CD4-positive, alpha-beta T cell treated with Interleukin-17A for 1 hour (primary cell): ENCODE measurements at places on chromosomes 16 and 17.
A peak's percentile ranks its signal among the peaks of the same experiment; 100 is the strongest.

DNA sequence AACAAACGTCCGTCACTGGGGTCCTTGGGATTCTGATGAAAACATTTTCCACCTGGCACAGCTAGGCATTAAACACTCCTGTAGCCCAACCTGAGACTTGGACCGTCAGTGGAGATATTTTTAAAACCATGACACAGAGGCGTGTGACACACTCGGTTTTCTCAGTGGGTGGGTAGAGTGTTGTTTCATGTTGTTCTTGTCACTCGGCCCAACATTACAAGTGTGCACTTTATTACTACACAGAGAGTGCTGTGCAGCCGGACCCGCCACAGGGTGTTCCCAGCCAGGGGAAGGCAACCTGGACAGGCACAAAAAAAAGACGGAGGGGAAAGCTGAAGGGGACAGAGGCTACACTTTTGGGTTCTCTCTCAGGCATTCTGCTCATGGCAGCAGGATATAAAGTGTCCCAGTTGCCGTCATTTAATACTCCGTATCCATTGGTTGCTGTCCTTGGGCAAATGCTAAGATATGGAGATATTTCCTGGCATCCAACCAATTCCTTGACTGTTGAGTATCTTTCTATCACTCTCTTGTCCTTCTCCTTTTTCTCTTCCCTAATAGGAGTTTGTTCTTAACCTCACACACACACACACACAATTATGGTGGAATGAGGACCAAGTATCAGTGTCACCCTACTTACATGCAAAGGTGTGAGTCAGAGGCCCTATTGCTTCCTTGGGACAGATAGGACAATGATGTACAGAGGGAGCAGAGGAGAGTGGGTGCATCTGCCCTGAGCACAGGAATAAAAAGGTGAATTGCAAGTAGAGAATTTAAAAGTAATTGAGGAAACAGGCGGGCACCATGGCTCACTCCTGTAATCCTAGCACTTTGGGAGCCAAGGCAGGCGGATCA lies 154.1 kb upstream of the SOX9 start:
- DNase-seq: no peak

DNA sequence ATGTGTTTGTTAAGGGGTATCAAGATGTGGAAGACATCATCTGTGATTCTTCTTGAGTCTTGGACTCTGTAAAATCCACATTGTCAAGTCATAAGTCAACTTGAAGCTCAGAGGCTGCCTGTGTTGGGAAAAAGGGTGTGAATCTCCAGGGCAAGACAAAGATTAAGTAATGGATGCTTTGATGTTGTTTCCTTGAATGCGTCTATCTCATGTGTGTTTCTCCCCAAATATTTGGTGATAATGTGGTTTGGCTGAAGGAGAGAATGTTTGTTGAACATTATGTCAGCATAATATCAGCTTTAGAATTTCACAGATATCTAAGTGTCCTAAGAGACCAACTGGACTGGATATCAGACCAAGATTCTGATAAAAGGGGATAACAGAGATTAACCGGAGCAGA lies 24.1 kb upstream of the KCNJ16 start:
- no peak for DNase-seq

DNA sequence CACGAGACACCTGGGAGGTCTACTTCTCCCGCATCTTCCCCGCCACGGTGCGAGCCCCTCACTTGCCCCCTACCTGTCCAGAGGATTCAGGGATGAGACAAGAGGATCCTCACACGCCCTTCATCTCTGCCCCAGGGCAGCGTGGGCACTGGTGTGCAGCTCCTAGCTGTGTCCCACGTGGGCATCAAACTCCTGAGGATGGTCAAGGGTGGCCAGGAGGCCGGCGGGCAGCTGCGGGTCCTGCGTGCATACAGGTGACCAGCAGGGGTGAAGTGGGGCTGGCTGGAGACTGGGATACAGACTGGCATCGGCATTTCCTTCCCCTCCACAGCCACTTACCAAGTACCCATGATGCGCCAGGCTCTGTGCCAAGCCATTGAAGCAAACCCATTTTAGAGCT lies 28.4 kb upstream of the ALKBH5 start:
- DNase-seq: no peak

GRCh38 chr17:63751806-63752205 lies 10.2 kb upstream of the STRADA start:
- peak; percentile 43 for DNase-seq

- peak; percentile 92 for DNase-seq
Measured at GRCh38 chr16:69565671-69566239, at the start of gene NFAT5. Gene NFAT5, plus strand, starts transcription at chr16:69565966. Its CDS starts 336 bp downstream, at chr16:69566302.

GRCh38 chr17:49596613-49597244 lies 21.1 kb downstream of the NXPH3 start:
- no peak for DNase-seq

DNA sequence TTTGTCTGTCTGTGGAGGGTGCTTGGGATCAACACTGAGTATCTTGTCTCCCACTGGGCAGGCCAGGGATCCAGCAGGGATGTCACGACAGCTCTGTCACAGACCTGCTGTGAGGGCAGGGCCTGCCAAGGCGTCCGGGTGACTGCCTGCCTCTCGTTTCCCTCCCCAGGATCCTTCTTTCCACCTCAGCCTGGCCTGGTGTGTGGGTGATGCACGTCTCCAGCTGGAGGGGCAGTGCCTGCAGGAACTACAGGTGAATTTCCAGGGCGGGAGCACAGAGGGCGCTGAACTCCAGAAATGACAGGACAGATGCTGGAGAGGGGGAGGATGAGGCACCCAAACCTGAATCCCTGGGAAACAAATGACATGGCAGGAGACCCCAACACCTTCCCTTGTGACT lies 6.8 kb upstream of the MMP15 start:
- DNase-seq: no peak

DNA sequence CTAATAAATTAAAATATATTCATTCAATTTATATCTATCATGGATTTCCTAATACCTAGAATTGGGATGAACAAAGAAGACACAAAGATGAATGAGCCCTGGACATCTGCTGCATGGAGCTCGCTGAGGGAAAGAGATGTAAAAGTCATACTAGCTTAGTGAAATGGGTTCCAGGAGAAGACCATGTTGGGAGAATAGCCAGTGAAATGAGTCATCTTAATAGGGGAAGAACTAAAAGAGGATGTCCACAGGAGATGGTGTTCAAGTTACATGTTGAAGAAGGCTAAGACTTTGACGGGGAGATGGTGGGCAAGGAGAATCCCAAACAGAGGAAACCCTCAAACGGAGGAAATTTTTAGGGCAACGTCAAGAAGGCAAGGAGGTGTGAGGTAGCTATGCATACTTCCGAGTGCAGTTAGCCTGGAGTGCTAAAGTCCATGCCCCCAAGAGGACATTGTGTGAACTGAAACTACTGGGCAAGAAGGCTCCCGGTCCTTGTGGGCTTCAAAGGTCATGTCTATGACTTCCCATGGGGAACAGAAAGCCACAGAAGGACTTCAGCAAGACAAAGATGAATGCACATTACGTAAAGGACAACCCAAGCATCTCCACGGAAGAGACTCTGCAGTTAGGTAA lies 220.5 kb upstream of the CDH11 start:
- no peak for DNase-seq
